Fibroblast of villous mesenchyme (primary cell): ENCODE measurements at places on chromosomes 3 and 15. TPM values are rescaled to one million over a fixed set of nuclear protein-coding genes. Genes with fewer than 3 reads are reported as not detected.

DPPA2 gene
- total RNA-seq, result not detected in 2 replicates

KAT2B gene
- total RNA-seq, result 9.7 and 12.5 TPM in 2 replicates

SRP14 gene
- total RNA-seq, result 93.3 and 96.6 TPM in 2 replicates

SENP5 gene
- total RNA-seq, result 41.2 and 63.9 TPM in 2 replicates

LCTL gene
- 0.32 and 0.43 TPM in 2 replicates for total RNA-seq

XIRP1 gene
- total RNA-seq, result under 0.01 TPM in 1 of 2 replicates, not detected in the other

KBTBD12 gene
- not detected in 2 replicates for total RNA-seq

INSYN1 gene
- total RNA-seq, result under 0.01 and 0.64 TPM in 2 replicates

ZNF660 gene
- total RNA-seq, result 2.9 and 3.0 TPM in 2 replicates

SLC49A4 gene
- 27.1 and 40.2 TPM in 2 replicates for total RNA-seq

FAM107A gene
- not detected in 2 replicates for total RNA-seq
